ENCODE measurements at places on chromosomes 11 and 22.

GRCh38 chr11:1763336-1763795 is 361 bp downstream of the CTSD start:
- DNase-seq: no peak

- no peak for DNase-seq
Observed at GRCh38 chr11:79430280-79430679, 10.6 kb downstream of the TENM4 start.

DNA sequence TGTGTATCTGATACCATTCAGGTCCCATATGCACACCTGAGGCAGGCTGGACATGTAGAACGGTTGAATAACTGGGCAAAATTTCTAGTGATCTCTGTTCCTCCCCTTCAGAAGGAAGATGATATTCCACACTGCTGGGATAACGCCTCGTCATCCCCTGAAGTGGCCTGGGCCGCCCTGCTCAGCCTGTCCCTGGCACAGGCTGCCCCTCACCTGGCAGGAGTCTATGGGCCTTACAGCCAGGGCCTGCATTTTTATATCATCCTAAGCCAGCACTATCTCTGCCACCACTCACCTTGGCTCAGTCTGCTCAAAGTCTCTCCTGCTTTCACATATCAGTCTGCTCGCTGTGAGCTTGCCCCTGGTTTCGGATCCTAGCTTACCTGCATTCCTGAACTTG is 209.2 kb downstream of the CSNK2A3 start:
- DNase-seq: no peak

DNA sequence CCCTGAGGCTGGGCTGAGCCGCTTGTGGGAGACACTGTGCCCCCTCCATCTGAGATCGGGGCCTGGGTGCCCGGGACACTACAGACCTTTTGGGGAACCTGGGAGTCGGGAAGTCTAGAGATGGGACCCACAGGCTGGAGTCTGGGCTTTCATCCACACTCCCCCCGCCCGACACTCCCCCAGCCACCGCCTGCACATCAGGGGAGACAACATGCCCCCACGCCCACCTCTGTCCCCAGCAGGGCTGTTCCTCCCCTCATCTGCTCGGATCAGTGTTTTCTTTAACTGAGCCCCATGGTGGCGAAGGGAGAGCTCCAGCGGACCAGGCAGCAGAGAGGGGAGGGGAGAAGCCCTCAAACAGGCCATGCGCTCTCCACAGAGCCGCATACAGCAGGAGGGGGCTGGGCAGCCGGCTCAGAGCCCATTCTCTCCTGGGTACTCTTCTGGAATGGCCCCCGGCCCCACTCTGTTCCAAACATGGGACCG is 174.7 kb downstream of the IGLL1 start:
- no peak for DNase-seq

- no peak for DNase-seq
Observed at GRCh38 chr11:131889760-131890581, 519.6 kb downstream of the NTM start.

DNA sequence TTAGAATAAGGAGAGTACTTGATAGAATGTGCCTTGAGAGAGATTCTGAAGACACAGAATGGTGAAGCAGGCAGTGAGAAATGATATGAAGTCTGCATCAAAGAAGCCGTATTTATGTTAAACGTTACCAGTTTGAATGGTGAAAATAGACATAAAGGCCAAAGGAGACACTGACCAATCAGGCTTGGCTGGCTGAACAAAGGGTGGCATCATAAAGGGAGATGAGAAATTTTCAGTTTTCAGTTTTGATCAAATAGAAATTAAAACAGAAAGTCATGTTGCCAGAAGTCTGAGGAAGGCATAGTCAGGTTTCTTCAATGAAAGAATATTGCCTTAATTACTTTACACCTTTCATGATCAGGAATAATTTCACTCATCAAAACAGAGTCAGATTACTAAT is 6.6 kb downstream of the OR51F1 start:
- no peak for DNase-seq

- peak; percentile 79 for DNase-seq
Observed at GRCh38 chr11:60831501-60832079, 10.3 kb upstream of the CCDC86 start.
